Activated T-helper 1 cell treated with anti-CD3 and anti-CD28 coated beads, Interleukin-2, amount 50 U/mL, for 16 hours (primary cell): ENCODE measurements at places on chromosomes 4 and X.

- no peak for DNase-seq
Measured at GRCh38 chr4:90689739-90690138, 562.5 kb downstream of the CCSER1 start.

DNA sequence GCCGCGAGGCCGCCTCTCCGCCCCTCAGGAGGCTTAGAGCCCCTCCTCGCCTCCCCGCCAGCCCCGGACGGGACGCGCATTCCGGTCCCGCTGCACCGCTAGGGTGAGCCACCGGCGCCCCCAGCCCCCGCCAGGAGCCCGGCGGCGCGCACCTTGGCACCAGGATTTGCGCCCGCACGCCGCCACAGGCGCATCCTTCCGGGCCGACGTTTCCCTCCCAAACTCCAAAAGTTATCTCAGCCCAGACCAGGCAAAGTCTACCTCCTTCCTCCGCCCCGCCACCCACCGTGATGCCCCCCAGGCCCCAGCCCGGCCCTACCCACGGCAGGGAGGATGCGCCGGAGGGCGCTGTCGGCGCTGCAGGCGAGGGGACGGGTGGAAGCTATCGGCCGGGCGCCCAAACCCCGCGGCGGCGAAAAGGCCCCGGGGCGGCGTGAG lies 538 bp downstream of the SCML2 start:
- no peak for DNase-seq

- no peak for DNase-seq
Measured at GRCh38 chr4:103424853-103425252, 226.7 kb upstream of the CENPE start.

GRCh38 chr4:71229477-71230270 lies 109.1 kb upstream of the SLC4A4 start:
- no peak for DNase-seq

- no peak for DNase-seq
Measured at GRCh38 chrX:28124416-28124815, 143.2 kb upstream of the DCAF8L1 start.

DNA sequence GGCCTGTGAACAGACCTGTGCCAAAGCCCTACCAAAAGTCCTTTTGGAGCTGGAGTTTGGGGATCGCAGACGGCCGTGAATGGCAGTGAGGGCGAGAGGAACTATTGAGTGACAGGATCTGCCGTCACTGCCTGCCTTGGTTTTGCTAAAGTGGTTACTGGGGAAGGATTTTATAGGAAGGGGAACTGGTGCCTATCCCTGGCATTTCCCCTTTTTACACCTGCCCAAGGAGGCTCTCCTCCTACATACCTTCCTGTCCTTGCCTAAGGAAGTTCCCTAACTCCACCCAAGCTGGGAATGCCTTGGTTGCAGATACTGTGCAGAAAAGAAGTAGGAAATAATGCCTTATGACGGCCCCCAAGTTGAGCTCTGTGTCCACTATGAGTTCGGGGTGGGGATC lies 14.5 kb downstream of the LONRF3 start:
- DNase-seq = no peak

- DNase-seq = no peak
Measured at GRCh38 chr4:21885241-21885640, 63.3 kb downstream of the KCNIP4 start.

GRCh38 chr4:80831383-80832361 lies 198.8 kb upstream of the BMP3 start:
- no peak for DNase-seq

GRCh38 chr4:52619591-52619931 lies 39.5 kb downstream of the USP46 start:
- no peak for DNase-seq

GRCh38 chrX:68829582-68830418 lies 979 bp downstream of the EFNB1 start:
- no peak for DNase-seq

- no peak for DNase-seq
Measured at GRCh38 chr4:81694176-81694913, 222.6 kb upstream of the RASGEF1B start.

- no peak for DNase-seq
Measured at GRCh38 chr4:8312976-8313375, 43.4 kb downstream of the HTRA3 start.

DNA sequence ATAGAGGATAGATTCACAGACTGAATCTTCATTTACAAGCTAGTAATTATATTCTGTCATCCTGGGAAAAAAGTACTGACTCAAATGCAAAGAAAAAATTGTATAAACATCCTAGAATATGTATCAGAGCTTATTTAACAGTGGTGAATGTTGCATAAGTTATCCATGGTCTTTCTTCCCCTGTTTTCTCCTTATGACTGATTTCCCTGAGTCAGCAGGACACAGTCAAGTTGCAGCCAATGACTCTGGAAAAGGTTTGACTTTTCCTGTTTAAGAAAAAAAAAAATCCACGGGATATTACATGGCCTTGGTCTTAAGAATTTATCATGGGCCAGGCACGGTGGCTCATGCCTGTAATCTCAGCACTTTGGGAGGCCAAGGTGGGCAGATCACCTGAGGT lies 36.5 kb downstream of the INPP4B start:
- DNase-seq = no peak

- no peak for DNase-seq
Measured at GRCh38 chrX:147228153-147228552, 413.6 kb upstream of the CXorf51A start.
